ENCODE measurements at places on chromosomes 12 and 14.

- DNase-seq = no peak
These were observed 25.0 kb upstream of the P2RX7 start for GRCh38 chr12:121107681-121108080.

DNA sequence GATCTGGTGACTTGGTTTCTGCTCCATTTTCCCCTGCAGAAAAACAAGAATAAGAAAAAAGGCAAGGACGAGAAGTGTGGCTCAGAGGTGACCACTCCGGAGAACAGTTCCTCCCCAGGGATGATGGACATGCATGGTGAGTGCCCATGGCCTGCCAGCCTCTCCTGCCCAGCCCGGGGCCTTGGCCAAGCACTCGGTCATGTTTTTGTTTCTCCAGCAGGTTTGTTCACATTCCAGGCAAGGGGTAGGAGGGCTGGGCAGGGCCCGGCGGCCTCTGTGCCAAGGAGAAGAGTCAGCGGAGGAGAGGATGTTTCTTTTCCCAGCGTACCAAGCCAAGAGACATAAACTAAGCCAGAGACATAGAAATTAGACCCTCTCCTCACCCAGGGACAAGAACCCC, 13.6 kb downstream of the BCL7A start:
- no peak for DNase-seq

GRCh38 chr12:54306925-54307741, 6.3 kb upstream of the NFE2 start:
- peak; percentile 100 for DNase-seq

DNA sequence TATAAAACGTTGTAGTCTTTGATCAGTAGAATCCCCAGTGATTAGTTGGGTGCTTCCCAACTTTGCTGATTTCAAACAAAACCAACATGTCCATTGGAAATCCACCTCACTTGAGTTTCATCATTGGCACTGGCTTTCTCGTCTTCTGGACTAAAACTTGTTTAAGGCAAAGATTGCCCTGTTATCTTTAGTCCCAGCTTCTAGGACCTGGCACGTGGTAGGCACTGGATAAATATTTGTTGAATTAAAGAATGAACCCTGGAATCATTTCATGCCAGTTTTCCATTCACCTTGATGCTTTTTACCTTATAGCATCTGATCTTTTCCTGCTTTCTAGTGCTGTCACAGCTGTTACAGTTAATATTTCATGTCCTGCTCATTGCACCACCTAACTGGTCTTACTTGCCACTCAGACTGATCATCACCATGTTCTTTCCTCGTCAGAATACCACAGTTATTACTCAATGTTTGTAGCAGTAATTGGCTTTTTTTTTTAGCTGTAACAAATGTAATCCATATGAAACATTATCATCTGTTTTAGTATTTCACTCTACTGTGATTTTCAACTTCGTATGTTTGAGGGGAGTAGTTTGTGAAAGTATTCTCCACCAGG, 7.3 kb upstream of the C12orf50 start:
- peak; percentile 79 for DNase-seq

DNA sequence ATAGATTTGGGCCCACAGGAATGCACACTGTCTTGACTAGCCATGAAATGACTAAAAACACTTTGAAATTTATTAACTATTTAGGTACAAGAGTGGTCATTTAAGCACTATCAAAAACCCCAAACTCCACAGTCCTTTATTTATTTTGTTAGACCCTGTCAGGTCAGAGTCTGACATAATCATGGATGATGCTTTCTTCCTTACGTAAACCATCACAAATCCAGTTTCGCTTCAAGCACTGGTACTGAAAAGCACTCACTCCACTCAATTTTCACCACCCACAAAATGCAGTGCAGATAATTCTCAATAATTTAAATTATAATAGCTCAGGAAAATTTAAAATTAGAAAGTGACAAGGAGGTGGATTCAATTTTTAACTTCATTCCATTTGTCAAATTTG, 25.8 kb downstream of the PPP2R5E start:
- no peak for DNase-seq

- DNase-seq = no peak
These were observed 137.4 kb downstream of the CALM1 start for GRCh38 chr14:90534091-90534837.

GRCh38 chr14:35576856-35577255, 42.9 kb downstream of the INSM2 start:
- no peak for DNase-seq

DNA sequence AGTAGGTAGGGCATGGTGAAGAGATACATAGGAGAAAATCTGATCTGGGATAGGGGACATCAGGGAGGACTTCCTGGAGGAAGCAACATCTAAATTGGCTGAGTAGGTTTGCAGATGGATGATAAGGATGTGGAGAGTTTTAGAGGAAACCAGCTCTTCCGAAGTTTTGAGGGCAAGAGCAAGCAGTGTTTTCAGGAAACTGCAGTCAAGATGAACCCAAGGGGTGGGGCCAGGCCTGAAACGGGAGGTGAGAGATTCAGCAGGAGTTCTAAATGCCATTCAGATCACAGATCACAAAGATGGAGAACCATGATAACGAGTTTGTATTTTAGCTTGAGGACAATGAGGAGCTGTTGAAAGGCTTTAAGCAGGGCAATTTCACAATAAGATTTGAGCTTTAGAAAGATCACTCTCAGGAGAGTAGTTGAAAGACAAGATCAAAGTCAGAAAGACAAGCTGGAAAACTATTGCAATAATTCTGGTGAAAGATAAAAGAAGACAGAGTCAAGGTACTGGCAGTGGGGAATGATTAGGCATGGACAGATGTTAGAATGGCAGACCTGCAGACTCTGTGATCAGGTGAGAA, 70.1 kb upstream of the PLXNC1 start:
- DNase-seq = no peak

GRCh38 chr14:57323721-57324120, 55.0 kb downstream of the AP5M1 start:
- no peak for DNase-seq

GRCh38 chr12:3145546-3146310, 68.5 kb downstream of the TSPAN9 start:
- DNase-seq = no peak

GRCh38 chr12:121264135-121264534, 32.4 kb downstream of the CAMKK2 start:
- DNase-seq = no peak

All from hematopoietic multipotent progenitor cell treated with erythropoietin and hydrocortisone succinate and interleukin-3 and kit ligand, for 8 days (in vitro differentiated cells).